NCI-H82 (cell line): ENCODE measurements at places on chromosomes 11 and 22.
A peak's percentile ranks its signal among the peaks of the same experiment; 100 is the strongest.

DNA sequence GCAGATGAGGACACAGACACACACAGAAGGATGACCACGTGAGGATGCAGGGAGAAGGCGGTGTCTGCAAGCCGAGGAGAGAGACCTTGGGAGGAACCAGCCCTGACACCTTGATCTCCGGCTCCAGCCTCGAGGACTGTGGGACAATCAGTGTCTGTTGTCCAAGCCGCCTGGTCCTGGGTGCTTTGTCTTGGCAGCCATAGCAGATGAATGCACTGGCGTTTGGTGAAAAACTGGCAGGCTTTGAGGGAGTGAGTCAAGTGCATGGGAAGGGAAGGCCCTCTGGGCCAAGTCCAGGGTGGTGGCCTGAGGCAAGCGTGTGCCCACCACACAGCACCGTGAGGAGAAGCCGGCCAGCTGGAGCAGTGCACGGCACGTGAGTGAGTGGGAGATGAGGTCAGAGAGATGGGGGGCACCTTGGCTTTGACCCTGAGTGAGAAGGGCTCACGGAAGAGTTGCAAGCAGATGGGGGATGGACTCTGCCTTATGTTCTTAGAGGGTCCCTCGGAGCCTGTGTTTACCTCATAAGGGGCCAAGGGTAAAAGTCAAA, 12.4 kb upstream of the BRSK2 start:
- no peak for DNase-seq

DNA sequence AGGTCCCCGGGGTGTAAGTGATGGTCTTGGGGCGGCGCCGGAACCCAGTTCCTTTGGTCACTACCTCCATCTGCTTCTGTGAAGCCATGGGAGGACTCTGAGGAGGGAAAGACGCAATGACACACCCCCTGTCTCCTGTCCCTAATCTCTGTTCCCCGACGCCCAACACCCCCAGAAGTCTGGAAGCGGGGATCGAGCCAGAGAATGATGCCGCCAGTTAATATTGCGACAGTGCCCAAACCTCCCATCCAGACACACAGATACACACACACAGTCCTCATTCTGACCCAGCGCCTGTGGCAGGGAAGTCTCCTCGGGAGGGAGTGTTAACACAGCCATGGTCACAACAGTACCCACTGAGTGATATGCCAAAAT, 352 bp downstream of the C22orf23 start:
- no peak for DNase-seq

DNA sequence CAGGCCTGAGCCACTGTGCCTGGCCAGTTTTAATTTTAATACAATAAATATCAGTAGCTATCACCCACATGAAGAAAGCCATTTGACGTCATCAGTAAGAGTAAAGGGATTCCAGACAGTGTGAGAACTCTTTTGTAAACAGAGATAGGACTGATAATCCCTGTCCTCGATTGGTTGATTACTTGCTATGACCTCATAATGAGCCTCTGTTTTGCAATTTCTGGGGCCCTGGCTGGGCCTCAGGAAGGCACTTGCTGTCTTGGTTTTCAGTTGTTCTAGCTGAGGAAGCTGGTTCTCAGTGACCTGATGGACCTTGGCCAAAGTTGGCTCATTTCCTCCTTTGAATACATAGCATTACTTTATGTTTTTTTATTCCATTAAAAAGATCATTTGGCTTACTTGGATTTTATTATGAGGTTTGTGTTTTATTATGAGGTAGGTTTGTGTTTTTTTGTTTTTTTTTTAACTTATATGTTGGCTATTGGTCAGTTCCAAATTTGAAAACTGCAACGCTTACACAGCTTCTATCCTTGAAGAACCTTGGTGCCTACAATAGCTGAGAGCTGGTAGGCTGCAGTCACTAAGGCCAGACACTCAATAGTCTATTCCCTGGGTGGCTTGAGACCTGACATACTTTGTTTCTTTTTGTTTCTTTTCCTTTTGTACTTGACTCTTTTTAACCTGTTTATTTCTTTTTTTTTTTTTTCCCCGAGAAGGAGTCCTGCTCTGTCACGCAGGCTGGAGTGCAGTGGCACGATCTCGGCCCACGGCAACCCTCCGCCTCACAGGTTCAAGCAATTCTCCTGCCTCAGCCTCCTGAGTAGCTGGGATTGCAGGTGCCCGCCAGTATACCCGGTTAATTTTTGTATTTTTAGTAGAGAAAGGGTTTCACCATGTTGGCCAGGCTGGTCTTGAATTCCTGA, 20.0 kb downstream of the MARK2 start:
- DNase-seq = no peak

GRCh38 chr11:134901955-134902918, 490.2 kb upstream of the B3GAT1 start:
- no peak for DNase-seq

GRCh38 chr22:37107816-37108621, 1.5 kb downstream of the TMPRSS6 start:
- no peak for DNase-seq

DNA sequence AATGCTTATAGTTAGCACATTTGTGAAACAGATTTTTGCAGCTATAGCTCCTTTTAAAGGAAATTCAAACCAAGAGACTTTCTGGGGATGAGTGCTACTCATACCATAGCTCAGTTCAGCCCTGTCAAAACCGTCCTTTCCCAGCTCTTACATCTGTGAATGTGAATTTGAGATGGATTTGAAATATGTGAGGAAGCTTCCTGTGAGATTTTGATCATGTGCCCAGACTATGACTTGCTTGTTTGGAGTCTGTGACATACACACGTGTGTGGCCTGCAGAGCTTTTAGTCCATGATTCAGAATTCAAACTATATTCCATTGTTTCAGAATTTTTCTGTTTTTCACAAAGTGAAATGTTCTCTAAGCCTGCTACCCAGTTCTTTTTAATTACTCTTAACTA, 4.4 kb upstream of the MMP1 start:
- DNase-seq = no peak

GRCh38 chr11:61697078-61697502, 16.9 kb downstream of the DAGLA start:
- DNase-seq = no peak

DNA sequence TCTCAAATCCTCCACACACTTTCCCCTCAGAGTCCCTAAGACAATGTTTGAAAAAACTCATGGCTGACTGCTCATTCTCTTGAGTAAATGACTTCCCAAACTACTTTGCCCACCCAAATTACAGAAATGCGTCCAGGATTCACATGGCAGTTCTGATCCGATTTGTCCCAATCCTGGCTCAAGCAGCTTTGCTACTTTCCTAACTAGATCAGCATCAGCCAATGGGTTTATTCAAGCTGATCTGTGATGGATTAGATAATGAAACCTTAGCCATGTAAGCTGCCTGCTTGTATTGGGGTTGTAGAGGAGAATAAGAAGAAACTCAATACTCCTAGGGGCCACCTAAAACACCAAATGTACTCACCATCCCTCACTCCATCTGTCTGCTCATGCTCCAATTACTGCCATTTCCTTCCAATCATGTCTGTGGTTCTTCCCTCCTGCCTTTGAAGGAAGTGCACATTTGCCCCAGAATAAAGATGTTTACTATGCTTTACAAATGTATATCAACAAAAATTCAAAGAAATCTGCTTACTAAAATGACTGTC, 6.9 kb downstream of the RBFOX2 start:
- peak; percentile 95 for DNase-seq

GRCh38 chr11:132058211-132058772, 687.9 kb downstream of the NTM start:
- DNase-seq = peak; percentile 24

DNA sequence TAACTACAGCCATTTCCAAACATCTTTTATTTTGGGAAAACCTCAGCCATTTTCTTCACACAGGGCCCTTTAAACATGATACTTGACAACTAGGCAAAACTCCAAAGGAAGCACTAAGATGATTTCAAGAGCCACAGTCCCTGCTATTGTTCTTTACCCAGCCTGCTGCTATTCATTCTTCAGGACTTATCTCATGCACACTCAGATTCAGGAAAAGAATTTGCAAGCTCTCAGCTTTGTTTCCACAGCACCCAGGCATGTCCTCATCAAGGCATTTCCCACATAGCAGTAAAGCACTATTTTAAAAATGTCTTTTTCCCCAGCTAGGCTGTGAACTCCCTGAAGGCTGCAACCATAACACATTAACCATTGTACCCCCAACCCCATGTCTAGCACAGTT, 609.3 kb upstream of the CCDC90B start:
- DNase-seq = no peak

GRCh38 chr11:38304926-38305325, 1706.9 kb upstream of the RAG2 start:
- DNase-seq = no peak

DNA sequence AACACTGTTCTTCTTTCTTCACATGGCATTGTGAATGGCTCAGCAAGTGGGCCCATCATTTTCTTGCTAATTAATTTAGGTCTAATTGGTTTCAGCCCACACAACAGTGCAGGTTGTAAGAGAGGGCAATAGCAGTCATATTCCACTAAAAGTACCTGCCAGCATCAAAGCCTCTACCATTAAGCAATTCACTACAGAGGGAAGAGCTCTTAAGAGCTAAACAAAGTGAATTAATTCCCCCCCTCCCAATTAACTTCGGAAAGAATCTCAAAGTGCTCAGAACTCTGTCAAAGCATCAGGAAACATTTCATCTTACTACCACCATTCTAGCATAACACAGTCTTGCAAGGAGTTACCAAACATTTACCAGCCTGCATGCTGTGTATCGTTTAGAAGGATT, 133.9 kb upstream of the UBASH3B start:
- no peak for DNase-seq

DNA sequence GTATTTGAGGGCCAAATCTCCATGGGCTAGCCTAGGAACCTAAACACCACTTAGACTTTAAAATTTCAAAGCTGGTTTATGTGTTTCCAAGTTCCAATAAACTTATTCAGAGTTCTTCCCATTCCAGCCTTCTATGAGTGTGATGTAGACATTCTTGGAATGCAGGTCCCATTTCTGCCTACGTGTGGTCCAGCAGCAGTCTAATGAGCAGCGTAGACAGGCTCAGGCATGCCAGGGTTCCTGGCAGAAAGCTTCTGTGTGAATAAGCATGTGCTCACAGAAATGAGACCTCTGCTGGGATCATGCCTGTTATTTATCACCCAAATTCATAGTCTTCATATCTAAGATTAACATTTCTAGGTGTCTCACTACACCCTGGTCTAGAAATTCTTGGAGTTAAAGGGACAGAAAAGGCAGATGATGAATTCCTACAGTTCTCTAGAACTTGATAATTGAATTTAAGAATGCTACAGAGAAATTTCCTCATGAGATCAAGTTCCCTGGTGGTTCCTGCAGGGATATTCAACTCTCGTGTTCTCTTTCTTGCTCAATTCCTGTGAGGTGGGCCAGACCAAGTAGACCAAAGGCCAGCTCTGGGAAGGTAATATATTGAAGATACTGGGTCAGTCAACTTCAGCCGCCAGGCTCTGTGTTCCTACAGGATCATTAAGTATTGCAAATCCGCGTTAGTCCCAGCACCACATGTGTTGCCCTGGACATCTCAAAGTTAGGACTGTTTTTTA, 17.6 kb downstream of the RNF185 start:
- DNase-seq = no peak

GRCh38 chr11:794766-795633, 3.1 kb downstream of the SLC25A22 start:
- DNase-seq = peak; percentile 52

GRCh38 chr11:77151804-77152509, 23.9 kb downstream of the MYO7A start:
- DNase-seq = no peak

DNA sequence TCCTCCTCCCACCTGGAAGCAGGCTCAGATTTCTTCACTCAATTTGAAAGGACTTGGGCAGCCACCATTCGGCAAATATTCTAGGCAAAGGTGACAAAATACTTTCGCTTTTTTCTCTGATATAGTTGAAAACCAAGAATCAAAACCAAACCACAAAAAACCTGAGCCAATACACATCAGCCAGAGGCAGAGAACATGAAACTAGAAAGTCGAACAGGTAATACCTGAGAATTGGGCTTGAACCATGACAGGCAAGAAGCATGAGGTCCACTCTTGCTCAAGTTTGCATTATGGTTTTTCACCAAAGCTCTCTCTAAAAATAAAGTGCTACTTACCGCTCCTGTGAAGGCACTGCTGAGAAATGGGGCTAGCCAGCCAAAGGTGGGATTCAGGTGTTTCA, 26.2 kb upstream of the LDLRAD3 start:
- DNase-seq = no peak

DNA sequence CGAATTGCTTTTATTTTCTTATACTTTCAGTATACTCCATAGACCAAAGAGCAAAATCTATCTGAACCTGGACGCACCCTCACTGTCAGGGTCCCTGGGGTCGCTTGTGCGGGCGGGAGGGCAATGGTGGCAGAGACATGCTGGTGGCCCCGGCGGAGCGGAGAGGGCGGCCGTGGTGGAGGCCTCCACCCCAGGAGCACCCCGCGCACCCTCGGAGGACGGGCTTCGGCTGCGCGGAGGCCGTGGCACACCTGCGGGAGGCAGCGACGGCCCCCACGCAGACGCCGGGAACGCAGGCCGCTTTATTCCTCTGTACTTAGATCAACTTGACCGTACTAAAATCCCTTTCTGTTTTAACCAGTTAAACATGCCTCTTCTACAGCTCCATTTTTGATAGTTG, 1077.4 kb downstream of the BRD1 start:
- no peak for DNase-seq

DNA sequence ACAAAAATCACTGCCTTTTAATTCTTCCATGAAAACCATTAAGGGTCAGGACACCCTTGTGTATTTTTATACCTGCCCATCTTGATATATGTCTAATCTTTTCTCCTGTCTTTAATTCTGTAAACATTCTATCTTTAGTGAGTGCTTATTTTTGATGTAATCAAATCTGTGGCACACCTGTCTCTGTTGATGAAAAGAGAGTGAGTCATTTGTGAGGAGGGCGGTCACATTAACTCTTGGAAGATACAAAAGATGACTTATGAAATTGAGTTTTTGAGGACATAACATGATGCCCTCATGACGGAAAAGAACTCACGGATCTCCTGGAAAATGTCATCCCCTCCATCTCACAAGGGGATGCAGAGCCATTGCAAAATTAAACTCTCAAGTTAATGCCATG, 206.5 kb upstream of the PGR start:
- DNase-seq = no peak

DNA sequence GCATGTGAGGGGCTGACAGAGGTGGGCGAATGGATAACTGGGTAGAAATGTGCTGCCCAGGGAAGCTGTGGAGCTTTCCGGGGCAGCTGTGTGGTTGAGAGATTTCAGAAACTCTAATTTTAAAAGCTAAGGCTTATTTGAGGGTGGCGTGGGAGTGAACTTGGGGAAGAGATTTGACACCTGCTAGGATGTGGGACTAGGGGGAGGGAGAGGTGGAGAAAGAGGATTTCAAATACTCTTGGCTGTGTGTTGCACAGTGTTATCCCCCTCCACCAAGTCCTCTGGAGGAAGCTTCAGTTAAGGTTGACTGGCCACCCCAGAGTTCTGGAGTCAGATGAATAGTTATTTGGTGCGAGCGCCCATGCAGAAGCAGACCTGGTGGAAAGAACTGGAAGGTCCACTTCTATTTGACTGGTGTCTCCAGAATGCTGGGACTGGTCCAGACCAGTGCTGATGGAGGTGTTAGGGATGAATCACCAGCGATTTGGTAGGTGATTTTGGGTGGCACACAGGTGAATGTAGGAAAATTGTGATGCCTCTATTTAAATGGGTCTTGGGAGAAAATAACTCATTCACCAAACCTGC, 72.8 kb upstream of the ALX4 start:
- DNase-seq = peak; percentile 60
